ENCODE measurements at places on chromosomes 11 and 22.
A peak's percentile ranks its signal among the peaks of the same experiment; 100 is the strongest.

DNA sequence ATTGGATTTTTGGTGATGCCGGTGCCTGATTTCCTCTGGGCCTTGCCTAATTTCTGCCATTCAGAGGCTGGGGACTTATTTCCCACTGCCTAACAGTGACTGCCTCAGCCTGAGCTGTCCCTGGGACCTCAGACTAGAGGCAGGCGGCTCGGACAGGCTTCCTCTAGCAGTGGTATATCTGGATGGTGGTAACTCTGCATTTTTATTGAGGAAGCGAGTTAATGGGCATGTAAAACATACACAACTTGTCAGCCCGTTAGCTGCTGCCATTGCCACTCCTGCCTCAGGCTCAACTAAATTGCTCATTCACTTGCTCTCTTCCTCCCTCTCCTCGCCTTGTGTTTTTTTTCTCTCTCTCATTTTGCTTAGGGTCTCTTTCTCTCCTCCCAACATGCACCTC, 561.6 kb downstream of the BUD13 start:
- DNase-seq, result no peak

DNA sequence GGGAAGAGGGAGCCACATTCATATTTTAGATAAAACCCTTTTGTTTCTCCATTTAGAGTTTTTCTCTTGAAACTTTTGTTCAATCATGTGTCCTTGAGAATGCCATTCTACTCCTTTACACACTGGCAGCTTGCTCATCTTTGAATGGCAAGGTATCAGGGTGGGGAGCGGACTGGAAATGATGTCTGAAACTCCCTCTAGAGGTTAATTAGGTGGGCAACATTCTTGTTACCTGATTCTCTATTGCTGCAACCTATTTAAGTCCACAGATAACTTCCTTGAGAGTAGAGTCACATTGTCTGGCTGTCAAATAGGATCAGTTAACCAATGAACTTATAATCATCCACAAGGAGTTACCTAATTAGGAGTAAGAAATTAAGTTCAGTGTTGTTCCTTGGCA, 533.6 kb upstream of the API5 start:
- no peak for DNase-seq

DNA sequence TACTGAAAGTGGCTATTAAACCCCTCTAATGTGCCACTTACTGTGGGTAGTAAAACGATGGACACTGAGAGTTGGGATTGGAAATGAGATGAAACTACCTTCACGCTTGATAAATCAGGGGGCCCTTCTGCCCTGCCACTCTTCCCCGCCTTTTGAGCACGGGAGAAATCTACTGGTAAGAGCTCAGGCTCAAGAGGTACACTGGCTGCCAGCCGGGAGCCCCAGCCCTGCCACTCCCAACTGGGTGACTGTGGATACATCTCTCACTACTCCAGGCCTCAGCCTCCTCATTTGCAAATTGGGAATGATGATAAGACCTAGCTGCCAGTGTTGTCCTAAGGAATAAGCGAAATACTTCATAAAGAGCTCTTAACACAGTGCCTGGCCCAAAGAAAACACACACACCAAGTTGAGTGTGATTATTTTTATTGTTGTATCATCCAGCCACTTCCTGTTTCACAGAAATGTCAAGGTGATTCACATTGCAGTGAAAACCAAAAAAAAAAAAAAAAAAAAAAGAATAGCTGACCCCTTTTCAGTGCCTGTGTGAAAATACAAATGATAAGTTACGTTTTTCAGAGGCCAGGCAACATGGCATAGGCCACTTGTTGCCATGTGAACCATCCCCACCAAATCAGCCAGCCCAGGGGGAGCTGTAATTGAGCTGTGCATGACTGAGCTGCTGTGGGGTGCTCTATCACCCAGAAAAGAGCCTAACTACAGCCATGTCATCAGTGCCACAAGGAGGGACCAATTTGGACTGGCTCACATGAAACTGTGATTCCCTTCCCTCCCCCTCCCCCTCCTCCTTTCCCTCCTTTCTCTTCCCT, 4.4 kb upstream of the ZNRD2 start:
- no peak for DNase-seq

DNA sequence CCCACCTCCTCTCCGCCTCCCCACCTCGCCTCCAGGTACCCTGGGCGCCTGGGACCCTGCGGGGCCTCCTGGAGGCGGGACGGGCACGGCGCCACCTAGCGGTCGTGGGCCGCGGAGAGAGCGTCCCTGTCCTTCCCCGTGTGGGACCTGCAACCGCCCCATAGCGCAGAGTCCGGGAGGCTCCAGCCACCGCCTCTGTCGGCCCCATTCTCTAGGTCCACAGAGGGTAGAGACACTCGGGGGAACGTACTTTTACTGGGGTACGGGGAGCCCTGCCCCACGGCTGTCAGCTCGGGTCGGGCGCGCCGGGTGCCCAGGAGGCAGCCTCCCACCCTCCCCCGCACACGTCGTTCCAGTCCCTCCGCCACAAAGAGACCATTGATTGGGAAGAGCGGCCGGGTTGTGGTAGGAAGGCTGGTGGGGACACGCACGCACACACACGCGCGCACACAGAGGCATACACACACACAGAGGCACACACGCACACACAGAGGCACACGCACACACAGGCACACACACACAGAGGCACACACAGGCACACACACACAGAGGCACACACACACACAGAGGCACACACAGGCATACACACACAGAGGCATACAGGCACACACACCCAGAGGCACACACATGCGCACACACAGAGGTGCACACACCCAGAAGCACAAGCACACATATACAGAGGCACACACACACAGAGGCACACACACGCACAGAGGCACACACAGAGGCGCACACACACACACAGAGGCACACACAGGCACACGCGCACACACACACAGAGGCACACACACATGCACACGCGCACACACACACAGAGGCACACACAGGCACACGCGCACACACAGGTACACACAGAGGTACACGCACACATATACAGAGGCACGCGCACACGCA, 12.6 kb upstream of the NECTIN1 start:
- DNase-seq, result no peak

GRCh38 chr11:115721296-115721995, 217.2 kb upstream of the CADM1 start:
- DNase-seq, result peak; percentile 51

DNA sequence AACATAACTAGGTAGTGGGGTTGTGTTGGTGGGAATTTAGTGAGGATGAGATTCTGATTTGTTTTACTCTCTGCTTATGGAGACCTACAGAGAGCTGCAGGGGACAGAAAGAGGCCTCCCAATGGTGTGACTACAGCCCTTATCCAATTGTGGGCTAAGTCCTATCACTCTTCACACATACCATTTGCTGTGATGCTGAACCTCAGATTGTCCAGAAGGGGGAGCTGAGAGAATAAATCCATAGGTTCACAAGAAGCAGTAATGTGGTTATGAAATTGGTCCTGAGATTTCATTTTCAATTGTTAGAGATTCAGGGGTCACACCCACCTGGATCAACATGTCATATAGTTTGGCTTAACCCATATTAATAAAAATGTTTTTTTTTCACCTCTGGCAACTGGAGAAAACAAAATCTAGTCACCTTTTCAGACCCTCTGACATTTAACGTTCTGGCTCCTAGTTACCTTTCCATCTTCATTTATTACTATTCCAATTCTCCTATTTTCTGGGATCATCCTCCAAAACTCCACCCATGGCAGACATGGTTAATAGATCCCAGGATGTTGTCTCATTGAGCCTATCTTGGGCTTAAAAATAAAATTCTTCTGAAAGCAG, 53.3 kb upstream of the PTPN5 start:
- peak; percentile 30 for DNase-seq

GRCh38 chr11:78330361-78330760, 87.3 kb downstream of the GAB2 start:
- no peak for DNase-seq

DNA sequence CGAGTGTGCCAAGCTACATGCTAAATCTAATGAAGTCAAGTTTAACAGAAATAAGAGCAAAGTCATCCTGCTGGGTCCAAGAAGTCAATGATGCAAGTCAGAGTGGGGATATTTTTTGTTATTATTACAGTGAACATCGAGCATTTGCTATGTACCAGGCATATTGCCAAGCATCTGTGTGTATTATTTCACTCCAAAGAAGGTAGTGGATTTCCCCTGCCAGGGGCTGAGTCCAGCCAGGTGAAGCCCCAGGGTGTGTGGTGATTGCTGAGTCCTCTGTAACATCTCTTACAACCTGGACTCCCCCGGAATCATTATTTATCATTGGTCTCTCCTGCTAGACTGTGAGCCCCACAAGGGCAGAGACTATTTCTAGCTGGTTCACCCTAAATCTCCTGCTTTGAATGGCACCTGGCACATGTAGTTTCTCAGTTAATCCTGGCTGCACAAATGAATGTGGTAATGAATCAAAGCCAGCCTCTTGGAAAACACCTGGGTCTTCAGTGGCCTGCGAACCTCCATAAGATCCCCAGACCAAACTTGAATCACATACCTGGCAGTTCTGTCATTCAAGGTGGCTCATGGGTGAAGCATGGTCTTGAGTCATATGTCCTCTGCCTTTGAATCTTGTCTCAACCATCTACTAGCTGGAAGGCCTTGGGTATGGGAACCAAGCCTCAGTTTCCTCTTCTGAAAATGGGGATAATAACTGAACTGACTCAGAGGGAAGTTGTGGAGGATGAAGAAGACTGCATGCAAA, 549.2 kb downstream of the MIAT start:
- no peak for DNase-seq

- no peak for DNase-seq
These were observed 48.0 kb downstream of the YAP1 start for GRCh38 chr11:102158164-102158735.

GRCh38 chr22:37180531-37181231, 7.4 kb downstream of the C1QTNF6 start:
- no peak for DNase-seq

DNA sequence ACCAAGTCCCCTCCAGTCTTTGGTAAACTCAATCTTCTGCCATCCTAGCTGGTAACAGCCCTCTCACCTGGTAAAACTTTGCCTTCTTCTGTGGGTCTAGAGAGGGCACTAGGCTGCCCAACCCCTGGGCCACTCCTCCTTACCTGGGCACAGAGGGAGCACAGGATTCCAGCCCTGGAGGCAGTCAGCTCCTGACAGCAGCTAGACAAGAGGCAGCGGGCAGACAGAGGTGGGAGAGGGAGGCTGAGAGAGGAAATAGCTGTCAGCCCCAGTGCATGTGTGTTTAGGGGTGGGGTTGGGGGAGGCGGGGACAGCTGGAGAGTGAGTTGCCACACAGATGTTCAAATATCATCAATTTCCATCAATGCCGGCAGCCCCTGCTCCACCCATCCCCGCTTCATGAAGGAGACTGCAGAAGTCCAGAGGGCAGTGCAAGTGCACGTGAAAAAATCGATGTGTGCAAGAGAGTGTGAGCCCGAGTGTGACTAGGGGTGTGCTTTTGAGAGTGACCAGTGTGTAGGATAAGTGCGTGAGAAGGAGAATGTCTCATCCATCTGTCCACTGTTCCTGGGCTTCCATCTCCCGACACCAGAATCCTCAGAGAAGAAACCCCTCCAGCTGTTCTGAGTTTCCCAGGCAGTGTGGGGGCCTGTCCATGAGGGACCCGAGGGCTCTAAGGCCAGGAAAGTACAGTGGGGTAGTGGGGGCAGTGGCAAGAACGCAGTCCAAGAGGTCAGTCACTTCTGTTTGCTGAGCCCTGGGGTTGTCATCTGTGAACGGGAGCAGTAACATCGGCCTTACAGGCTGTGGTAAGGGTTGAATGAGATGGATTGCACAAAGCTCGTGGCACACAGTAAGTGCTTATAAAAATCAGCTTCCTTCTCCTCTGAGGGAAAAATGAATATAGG, at the start of gene PTGDR2:
PTGDR2 (minus strand) TSS at position 225 of the 908 bp plus-strand sequence. CDS start 2,228 bp downstream, outside the sequence.
- DNase-seq, result no peak

- DNase-seq, result no peak
These were observed 127.2 kb downstream of the MAML2 start for GRCh38 chr11:96215826-96216225.

DNA sequence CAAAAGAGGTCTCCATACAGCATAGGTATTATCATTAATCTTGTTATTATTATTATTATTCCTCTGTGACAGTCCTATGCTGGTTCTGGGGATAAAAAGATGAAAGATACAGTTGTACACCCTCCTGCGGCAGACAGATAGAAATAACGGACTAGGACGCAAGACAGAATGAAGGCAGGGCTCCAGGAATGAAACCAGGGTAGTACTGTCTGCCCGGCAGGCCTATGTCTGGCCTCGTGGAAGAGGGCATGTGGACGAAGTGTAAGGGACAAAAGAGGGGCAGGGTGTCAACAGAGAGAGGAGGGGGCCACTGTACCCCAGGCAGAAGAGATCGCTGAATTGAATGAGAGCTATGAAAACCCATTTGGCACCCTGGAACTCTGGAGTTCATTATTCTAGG, 25.2 kb downstream of the DSCAML1 start:
- no peak for DNase-seq

DNA sequence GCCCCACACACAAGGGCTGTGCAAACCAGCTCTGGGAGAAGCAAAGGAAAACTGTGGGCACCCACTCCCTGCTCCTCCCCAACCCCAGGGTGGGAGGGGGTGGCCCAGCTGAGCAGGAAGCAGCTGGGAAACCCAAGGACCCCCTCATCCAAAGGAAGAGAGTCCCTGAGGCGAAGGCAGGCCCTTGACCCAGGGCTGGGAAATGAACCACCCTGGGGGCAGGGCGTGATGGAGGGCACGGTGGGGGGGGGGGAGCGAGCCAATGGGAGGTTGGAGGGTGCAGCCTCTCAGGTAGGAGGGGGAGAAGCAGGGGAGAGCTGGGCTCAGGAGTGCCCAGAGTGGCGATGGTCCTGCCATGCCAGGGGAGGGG, 16.8 kb downstream of the SCN4B start:
- no peak for DNase-seq

Data from NCI-H1092 treated with DMSO at 0.1 percent for 48 hours (cell line).